H54 (cell line): ENCODE measurements at places on chromosomes 5 and 9.

DNA sequence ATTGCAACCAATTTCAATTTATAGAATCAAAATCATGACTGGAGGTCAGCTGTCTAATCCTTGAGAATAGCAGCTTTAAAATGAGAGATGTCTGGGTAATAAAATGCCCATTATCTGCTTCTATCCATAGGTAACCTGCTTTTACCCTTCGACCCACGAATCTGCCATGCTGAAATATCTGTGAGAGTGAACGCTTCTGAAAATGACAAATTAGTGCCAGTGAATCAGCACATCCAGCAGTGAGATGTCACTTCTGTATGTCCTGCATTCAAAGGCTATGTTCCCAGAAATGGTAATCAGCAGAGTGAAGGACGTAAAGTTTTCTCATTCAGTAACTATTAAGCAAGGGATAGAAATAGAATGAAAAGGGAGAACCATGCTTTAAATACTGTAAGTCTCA lies 532.4 kb upstream of the ITGA1 start:
- DNase-seq: no peak

DNA sequence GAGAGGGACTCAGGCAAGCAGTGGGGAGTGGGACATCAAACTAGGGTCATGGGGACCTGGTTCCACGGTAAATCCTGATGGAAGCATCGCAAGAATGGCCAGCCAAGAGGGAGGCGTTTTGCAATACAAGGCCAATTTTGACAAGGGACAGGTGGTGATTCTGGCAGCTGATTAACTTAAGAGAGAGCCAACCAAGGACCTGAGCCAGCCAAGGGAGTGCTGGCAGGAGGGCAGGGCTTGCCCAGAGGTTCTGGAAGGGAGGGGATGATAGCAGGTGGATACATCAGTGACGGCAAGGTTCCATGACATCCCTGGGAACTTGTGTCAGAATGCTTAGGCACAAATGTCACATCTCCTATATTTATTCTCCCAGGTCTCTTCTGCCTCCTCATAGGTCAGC lies 32.8 kb upstream of the PUM3 start:
- DNase-seq: no peak

DNA sequence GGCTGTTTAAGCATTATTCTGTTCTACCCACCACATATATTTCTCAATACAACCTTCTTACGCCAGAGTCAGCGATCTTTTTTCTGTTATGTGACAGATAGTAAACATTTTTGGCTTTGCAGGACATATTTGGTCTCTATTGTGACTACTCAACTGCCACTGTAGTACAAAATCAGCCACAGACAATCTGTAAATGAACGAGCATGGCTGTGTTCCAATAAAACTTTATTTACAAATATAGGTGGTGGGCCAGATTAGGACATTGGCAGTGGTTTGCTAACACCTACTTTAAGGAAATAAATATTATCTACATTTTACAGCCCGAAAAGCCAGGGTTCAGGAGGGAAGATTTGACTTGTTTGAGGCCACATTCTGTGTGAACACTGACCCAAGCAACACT lies 40.2 kb upstream of the FBXW11 start:
- DNase-seq: no peak

DNA sequence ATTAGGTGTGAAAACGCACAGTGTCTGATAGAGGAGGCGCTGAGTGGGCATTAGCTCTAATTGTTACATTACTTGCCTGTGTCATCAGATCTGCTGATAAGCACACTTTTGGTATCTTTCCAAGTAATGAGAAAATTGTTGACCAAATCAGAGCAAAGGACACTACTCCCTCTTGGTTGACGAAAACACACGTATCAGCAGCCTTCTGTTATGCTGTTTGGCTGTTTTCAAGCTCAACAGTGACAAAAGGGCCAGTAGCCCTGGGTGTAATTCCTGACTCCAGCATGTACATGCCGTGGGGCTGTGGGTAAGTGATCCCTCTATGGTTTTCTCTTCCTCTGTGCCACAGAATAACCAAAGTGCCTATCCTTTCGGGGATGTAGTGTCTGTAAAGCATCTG lies 151.4 kb downstream of the AUH start:
- no peak for DNase-seq

- no peak for DNase-seq
These were observed 109.1 kb downstream of the SUSD1 start for GRCh38 chr9:112065806-112066606.

DNA sequence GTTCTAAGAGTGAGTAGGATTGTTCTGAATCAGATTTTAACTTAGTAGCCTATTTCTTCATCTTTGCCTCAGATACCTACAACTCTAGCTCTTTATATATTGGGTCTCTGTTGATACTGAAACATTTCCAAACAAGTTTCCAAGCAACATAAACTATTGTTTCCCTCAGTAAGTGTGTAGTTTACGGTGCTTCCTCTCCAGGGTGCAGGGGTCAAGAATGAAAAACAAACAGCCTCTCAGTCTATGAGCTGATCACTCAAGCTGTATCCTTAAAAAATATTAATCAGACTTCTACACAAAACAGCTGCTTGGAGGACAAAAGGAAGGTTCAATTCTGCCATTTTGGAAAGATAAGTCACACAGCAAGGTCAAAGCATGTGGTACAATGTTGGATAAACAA lies 75.0 kb downstream of the ADAMTS12 start:
- DNase-seq: no peak

DNA sequence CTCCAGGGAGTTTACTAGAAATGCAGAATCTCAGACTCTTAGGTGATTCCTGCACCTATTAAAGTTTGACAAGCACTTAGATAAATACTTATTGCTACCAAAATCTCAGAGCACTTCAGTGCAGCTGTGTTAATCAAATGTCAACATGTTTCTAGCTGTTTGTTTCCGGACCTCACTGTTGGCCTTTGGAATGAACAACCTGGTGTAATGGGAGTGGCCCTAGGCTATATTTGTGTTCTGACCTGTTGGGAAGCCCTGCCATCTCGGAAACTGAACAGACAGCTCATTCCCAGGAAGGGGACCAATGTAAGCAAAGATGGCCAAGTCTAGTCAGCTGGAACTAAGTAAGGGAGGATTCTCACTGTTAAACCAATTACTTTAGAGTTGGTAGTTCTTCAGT lies 145.0 kb upstream of the SLC28A3 start:
- DNase-seq: no peak

DNA sequence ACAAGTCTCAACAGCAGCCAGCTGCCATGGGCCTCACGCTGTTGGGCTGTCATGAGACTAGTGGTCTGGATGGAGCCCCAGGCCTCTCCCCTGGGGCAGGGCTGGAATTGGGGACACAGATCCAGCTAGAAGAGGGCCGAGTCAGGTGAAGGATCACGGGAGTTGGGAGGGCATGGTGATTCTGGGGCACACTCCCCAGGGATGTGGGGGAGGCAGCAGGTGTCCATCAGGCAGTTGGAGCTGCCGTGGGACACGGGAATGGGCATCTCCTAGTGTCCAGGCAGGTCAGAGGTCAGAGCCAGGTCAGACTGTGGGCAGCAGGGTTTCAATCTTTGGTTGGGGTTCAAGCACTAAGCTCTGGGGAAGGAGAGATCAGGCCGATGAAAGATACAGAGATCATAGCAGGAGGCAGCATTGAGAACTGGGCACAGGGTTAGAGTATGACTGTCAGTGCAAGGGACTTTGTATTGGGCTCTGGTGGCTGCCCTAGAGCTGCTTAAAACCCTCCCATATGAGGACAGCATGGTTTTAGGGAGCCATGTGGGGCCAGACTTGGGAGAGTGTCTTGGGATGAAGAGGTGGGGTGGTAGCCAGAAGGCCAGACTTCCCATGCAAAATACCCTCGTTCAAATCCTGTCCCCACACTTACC lies 59.2 kb downstream of the ARHGEF37 start:
- DNase-seq: no peak

GRCh38 chr9:13179257-13179656 lies 100.2 kb downstream of the MPDZ start:
- no peak for DNase-seq

- no peak for DNase-seq
These were observed 83.8 kb downstream of the SV2C start for GRCh38 chr5:76166886-76167576.
